ENCODE measurements at places on chromosomes 2 and 18.

GRCh38 chr2:158544998-158545397 is 88.2 kb downstream of the PKP4 start:
- H3K36me3 ChIP-seq: peaks cover 8% of the 10 kb centered on the region
- H3K4me1 ChIP-seq: peaks cover 6% of the 10 kb centered on the region
- no peaks in the 10 kb centered on the region for H3K27me3 ChIP-seq
- DNase-seq: no peak

- no peaks in the 10 kb centered on the region for H3K36me3 ChIP-seq
- H3K27ac ChIP-seq: no peak overlapping the region
- no peaks in the 10 kb centered on the region for H3K27me3 ChIP-seq
Measured at GRCh38 chr2:65937379-65938160, 497.4 kb upstream of the MEIS1 start.

DNA sequence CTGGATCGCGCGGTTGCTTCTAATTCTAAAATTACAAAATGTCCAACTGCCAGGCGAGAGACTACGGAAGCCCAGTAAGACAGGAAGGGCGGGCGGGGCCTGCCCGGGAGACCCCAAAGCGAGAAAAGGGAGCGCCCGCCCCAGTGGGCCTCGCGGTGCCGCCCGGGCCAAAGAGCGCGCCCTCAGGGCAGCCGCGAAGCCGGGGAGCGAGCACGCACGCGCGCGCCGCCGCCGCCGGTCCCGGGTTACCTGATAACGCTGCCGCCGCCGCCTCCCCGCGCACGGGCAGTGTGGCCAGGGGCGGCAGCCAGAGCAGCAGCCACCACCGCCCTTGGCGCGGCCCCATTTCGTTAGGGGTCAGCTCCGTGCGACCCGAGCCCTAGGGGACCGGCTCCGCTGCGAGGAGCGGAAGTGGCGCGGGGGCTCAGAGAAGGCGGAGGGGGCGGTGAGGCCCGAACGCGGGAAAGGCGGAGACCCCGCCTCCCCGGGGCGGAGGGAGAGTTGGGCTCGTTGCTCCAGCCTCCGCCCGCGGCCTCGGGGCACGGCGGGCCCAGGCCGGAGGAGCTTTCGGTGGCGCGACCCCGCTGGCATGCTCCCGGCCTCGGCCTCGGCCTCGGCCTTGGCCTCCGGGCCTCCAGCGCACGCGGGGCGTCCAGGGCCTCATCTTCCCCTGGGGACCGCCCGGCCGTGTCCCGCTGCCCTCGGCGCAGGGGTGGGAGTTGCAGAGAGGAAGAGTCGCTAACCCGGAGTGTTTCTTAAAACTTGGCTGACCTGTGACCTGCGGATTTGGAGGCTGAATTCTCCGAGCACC is at the start of gene NEMP2:
NEMP2 (minus strand) TSS at position 413 of the 811 bp plus-strand sequence; CDS start at position 346, 67 bp downstream.
- H3K4me1 ChIP-seq: peaks cover 54% of the 10 kb centered on the region
- peak within 1 kb of the TSS; percentile 90 for H3K4me3 ChIP-seq
- H3K36me3 ChIP-seq: peaks cover 29% of the 10 kb centered on the region
- peak within 1 kb of the TSS; percentile 99 for H3K27ac ChIP-seq

- no peaks in the 10 kb centered on the region for H3K27me3 ChIP-seq
- no peaks in the 10 kb centered on the region for H3K36me3 ChIP-seq
- H3K27ac ChIP-seq: no peak overlapping the region
Measured at GRCh38 chr18:39519741-39520140, 1954.1 kb upstream of the CELF4 start.

GRCh38 chr2:101402630-101403029 is 15.3 kb upstream of the CREG2 start:
- H3K27me3 ChIP-seq: peaks cover 37% of the 10 kb centered on the region
- no peak overlapping the region for H3K27ac ChIP-seq
- no peak overlapping the region for H3K4me3 ChIP-seq

DNA sequence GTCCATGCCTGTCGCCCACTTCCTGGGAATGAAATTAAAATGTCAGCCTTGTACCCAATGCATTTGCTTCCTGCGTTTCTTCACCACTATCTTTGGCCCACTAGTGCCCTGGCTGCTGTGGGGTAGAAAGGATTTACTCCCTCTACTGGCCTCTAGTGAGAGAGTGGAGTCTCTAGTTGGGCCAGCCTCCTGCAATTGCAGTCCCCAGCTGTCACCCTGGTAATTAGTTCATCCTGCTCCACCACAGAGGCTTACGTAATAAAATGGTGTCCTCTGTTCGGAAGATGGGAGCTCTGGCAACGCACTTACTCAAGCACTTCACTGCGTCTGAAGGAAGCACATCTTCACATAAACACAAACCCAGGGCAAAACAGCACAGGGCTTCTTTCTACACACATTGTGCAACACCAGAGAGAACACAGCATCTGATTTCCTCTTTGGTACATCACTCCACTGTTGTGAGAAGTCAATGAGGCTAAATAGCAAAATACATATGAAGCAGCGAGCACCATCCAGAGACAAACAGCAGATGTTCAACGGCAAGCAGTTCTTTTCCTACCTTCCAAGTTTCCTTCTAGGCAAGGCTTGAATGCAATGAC is 274.6 kb downstream of the LRATD1 start:
- peaks cover 22% of the 10 kb centered on the region for H3K4me1 ChIP-seq
- H3K4me3 ChIP-seq: no peak overlapping the region
- H3K36me3 ChIP-seq: no peaks in the 10 kb centered on the region
- no peak for DNase-seq
- H3K27ac ChIP-seq: no peak overlapping the region

DNA sequence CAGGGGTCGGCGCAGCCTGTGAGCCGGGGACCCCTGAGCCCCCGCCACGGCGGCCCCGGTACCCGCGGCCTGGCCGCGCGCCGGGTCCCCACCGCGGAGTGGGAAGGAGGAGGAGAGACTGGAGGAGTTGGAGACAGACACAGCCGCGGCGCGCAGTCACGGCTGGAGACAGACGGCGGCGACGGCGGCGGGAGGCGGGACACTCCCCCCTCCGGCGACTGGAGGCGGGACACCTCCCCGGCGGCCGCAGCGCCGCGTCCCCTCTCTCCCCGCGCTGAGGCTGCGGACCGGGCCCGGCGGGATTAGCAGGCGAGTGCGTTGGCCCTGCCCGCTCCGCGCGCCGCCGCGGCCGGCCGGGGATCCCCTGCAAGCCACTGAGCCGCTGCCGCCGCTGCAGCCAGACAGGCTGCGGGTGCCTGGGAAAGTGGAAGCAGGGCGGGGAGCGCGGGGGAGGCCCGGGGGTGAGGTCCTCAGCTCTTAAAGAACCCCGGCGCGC is 1.0 kb upstream of the LDLRAD4 start:
- H3K27me3 ChIP-seq: peaks cover 41% of the 10 kb centered on the region
- H3K4me3 ChIP-seq: no peak overlapping the region
- no peaks in the 10 kb centered on the region for H3K36me3 ChIP-seq

DNA sequence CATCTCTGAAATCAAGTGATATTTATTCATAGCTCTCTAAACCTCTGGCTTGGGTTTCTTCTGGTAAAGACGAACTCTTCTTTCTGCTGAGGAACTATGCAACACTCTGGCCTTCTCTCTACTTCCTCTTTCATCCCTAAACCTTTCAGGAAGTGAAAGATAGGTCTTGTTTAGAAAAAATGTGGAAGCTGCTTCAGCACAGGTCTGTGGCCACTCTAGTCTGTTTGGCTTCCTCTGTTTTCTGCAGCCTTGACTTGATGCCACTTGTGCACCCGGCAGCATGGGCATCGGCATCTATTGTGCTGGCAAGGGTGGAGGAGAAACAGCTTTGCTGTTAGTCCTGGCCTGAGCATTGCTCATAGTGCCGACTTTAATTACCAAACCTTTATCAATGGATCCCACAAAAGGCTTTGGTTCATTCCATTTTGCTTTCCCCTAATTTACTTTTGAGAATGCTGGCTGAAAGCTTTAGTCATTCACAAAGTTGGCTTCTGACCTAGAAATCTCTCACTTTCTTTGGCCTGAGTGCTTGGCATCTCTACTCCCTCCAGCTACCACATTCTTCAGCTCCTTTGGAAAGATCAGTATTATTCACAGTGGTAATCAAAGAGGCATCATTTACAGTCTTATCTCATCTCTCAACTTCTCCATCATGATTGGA is 32.0 kb upstream of the GPR39 start:
- H3K4me1 ChIP-seq: peaks cover 6% of the 10 kb centered on the region
- DNase-seq: no peak
- no peak overlapping the region for H3K4me3 ChIP-seq
- peaks cover 9% of the 10 kb centered on the region for H3K27me3 ChIP-seq
- H3K27ac ChIP-seq: no peak overlapping the region

- H3K4me1 ChIP-seq: peaks cover under 1% of the 10 kb centered on the region
- no peak overlapping the region for H3K27ac ChIP-seq
- peaks cover 39% of the 10 kb centered on the region for H3K27me3 ChIP-seq
- H3K36me3 ChIP-seq: no peaks in the 10 kb centered on the region
- H3K4me3 ChIP-seq: no peak overlapping the region
- no peak for DNase-seq
Measured at GRCh38 chr2:101401326-101401665, 14.0 kb upstream of the CREG2 start.

DNA sequence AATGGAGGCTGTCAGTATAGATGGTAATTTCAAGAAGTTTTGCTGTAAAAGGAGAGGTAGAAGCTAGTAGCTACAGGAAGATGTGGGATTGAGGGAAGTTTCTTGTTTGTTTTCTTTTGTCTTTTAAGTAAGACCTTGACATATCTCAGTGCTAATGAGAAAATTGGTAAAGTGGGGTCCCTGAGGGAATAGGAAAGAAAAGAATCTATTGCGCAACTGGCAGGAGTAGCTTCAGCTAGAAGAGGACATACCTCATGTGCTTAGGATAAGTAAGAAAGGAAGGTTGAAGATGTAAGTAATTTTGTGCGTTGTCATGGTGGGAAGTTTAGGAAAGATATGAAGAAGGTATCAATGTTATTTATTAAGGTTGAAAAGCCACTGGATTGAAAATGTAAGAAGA is 8.4 kb upstream of the IKZF2 start:
- no peak overlapping the region for H3K4me3 ChIP-seq
- H3K27ac ChIP-seq: no peak overlapping the region
- H3K36me3 ChIP-seq: no peaks in the 10 kb centered on the region
- no peak for DNase-seq

DNA sequence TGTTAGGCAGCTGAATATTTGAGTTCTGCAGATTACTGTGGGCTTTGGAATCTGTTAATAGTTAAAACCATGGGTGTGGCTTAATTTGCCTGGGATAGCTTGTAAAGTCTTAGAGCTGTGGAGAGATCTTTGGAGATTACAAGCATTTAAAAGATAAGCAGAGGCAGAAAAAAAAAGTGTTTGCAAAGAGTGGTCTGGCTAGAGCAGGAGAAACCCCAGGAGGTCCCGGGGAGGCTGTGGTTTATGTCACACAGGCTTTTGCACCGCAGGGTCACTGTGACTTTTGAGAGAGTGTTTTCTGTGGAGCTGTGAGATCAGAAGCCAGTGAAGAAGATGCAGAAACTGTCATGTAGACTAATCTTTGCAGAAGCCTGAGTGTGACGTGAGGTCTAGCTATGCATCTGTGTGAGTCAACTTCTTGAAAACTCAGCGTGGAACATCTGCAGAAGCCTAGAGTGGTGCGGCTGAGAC is 49.0 kb downstream of the SETBP1 start:
- no peak overlapping the region for H3K4me3 ChIP-seq
- no peak overlapping the region for H3K27ac ChIP-seq
- no peaks in the 10 kb centered on the region for H3K27me3 ChIP-seq
- no peak for DNase-seq
- H3K4me1 ChIP-seq: peaks cover 60% of the 10 kb centered on the region
- H3K36me3 ChIP-seq: peaks cover 4% of the 10 kb centered on the region

- H3K4me3 ChIP-seq: no peak overlapping the region
- H3K36me3 ChIP-seq: no peaks in the 10 kb centered on the region
- H3K27ac ChIP-seq: no peak overlapping the region
- DNase-seq: no peak
Measured at GRCh38 chr2:73969356-73969755, 15.4 kb upstream of the TET3 start.

GRCh38 chr18:49013961-49014604 is 63.3 kb upstream of the SMAD7 start:
- peaks cover 34% of the 10 kb centered on the region for H3K4me1 ChIP-seq
- DNase-seq: peak; percentile 32
- H3K27ac ChIP-seq: no peak overlapping the region

DNA sequence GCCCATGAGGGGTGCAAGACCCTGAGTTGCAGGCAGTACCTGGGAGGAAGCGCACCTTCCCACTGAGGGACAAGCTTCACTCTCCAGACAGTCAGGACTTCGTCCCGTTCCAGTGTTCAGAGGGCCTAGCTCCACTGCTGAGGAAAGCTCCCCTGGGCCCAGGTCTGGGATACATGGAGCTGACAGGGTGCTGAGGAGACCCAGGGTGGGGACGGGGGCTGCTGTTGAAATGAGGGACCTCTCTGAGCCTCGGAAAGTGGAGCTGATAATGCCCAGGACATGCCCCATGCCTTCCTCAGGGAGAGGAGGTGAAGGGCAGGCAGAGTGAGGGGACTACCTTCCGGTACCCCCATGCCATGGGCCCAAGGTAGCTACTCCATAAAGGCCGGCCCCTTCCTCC is 169.2 kb upstream of the MYCN start:
- peaks cover 32% of the 10 kb centered on the region for H3K4me1 ChIP-seq
- H3K27ac ChIP-seq: no peak overlapping the region
- no peak overlapping the region for H3K4me3 ChIP-seq
- no peak for DNase-seq

- no peaks in the 10 kb centered on the region for H3K36me3 ChIP-seq
- DNase-seq: no peak
- peaks cover 45% of the 10 kb centered on the region for H3K4me1 ChIP-seq
- H3K4me3 ChIP-seq: peak overlapping the region; percentile 83
Measured at GRCh38 chr2:111898703-111899514, 502 bp downstream of the MERTK start.

- H3K27ac ChIP-seq: no peak overlapping the region
- peaks cover 2% of the 10 kb centered on the region for H3K27me3 ChIP-seq
- no peaks in the 10 kb centered on the region for H3K4me1 ChIP-seq
- no peaks in the 10 kb centered on the region for H3K36me3 ChIP-seq
- no peak for DNase-seq
Measured at GRCh38 chr2:31196622-31197021, 20.7 kb downstream of the CAPN14 start.

DNA sequence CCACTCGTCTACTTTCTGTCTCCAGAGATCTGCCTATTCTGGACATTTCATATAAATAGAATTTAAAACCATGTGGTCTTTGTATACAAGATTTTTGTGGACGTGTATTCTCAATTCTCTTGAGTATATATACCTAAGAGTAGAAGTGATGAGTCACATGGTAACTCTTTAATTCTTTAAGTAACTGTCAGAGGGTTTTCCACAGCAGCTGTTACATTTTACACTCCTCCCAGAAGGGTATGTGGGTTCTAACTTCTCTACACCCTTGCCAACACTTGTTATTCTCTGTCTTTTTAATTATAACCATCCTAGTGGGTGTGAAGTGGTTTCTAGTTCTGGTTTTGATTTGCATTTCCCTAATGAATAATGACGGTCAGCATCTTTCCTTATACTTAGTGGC is 70.9 kb downstream of the MAP3K20 start:
- no peaks in the 10 kb centered on the region for H3K27me3 ChIP-seq
- H3K4me3 ChIP-seq: no peak overlapping the region
- no peaks in the 10 kb centered on the region for H3K4me1 ChIP-seq
- DNase-seq: no peak
- peaks cover 15% of the 10 kb centered on the region for H3K36me3 ChIP-seq

GRCh38 chr18:51164342-51164741 is 33.1 kb downstream of the MEX3C start:
- no peak for DNase-seq
- H3K4me1 ChIP-seq: no peaks in the 10 kb centered on the region
- no peaks in the 10 kb centered on the region for H3K36me3 ChIP-seq
- no peaks in the 10 kb centered on the region for H3K27me3 ChIP-seq
- no peak overlapping the region for H3K4me3 ChIP-seq

GRCh38 chr2:37324536-37324785 is 172 bp downstream of the PRKD3 start:
- no peak for DNase-seq
- no peaks in the 10 kb centered on the region for H3K27me3 ChIP-seq
- peaks cover 42% of the 10 kb centered on the region for H3K4me1 ChIP-seq
- H3K27ac ChIP-seq: no peak overlapping the region
- peak overlapping the region; percentile 58 for H3K4me3 ChIP-seq

- DNase-seq: no peak
- H3K27ac ChIP-seq: no peak overlapping the region
- no peak overlapping the region for H3K4me3 ChIP-seq
Measured at GRCh38 chr2:96633641-96634040, 4.5 kb downstream of the KANSL3 start.
